NCI-H2227 treated with DMSO at 0.1 percent for 48 hours (cell line): ENCODE measurements at places on chromosomes 7 and 10.

DNA sequence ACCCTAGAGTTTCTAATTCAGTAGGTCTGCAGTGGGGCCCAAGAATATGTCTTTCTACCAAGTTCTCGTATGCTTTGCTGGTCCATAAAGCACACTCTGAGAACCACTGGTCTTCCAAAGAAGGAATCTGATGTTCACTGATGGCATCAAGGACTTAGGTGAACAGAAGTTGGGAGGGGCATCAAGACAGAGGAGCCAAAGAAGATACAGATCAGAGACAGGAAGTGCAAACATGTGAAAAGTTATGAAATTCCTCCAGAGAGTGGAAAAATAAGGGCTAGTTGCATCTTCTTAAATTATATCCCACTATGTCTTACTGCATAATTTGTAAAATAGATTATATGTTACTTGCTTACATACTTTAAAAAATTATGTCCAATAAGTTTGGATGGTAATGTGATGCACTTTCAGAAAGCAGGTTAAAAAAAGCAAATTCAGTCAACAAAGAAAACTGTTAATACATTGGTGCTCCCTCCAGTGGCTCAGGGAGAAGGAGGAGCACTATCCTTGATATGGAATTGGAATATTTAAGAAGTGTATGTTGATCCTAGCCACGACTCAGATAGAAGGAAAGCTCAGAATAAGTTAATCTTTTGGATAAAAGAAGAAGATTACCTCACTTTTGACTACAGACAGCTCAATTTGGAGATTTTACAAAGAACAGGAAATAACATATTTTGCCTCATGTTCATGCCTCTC is 35.8 kb downstream of the CREB3L2 start:
- no peak for DNase-seq

DNA sequence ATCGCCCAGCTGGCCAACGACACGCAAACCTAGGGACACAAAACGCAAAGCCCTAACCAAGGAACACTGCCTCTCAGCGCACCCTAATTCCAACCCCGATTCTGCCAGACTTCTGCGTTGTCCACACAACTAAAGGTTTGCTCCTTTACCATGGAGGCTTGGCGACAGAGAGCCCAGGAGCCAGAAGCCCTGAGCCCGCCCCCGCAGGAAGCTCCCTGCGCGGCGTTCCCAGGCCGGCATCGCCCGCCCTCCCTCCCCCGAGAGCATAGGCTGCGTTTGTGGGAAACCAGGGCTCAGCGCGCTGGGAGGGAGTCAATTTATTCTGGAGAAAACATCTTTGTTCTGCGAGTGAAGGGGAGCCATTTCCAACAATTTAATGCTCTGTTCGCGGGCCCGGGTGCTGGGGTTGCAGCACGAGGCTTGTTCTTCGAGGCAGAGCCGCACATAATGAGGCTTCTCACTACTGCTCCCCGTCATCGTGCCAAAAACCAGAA is 103.9 kb downstream of the GRID1 start:
- no peak for DNase-seq

- DNase-seq, result no peak
These were observed 69.1 kb downstream of the SHH start for GRCh38 chr7:155743177-155743576.

DNA sequence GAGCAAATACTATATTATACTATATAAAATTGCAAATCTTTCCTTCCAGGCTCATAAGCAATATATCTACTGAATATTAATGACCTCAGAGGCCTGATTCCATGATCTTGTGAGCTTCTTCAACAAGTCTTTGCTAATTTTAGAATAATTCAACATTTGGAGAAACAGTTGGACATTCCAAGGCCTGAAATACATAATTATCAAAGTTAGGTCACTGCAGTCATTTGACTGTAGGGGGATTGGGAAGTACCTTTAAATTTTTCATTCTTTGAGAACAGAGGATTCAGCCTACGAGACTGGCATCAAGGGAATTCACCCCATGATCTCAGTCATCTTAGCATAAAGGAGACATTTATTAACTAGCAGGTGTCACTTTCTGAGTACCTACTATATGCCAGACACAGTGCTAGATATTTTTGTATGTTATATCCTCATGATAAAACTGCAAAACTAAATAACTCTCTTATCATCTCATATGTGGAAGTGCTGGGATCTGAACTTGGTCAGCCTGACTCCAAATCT is 85.4 kb downstream of the DOCK4 start:
- no peak for DNase-seq

DNA sequence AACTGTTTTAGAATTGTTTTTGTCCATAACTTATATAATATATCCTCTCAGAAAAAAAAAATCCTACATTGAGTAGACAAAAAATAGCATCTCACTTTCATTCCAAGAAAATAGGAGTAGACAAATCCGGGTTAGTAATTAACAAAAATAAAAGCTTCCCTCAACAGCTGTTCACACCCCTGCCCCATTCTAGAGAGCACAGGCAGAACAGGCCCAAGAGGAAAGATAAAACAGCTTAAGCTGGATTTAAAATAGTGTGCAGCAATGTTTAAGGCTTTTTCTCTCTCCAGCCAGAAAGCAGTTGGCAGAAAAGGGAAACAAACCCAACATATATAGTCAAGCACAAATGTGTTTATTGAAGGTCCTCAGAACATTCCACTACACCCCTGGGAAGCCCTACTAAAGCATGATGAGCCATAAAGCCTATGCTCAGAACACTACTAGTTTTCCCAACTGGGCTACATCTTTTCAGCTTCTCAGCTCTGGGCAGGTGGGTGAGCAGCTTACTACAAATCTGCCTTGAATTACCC is 189.9 kb downstream of the MTERF1 start:
- DNase-seq, result no peak

GRCh38 chr7:152866791-152867501 is 107.4 kb downstream of the ACTR3B start:
- no peak for DNase-seq

DNA sequence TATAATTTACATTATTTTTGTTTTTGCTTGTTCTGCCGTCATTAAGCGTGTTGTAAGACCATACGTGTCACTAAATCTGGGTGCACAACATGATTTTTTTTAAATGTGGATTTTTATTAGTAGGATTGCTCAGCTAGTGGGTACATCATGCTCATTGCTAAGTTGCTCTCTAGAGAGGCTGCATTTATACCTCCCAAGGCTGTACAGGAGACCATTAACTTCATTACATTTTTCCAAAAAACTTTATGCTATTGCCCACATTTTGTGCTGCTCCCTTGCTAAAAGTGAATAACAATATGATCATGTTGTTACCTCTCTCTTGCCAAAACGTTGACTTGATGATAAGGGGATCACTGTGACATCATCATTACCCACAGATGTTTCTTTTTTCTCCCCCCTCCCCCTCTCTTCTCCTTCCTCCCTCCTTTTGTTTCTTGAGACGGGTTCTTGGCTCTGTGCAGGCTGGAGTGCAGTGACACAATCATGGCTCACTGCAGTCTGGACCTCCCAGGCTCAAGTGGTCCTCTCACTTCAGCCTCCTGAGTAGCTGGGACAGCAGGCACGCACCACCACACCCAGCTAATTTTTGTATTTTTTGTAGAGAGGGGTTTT is 65.1 kb downstream of the BMPR1A start:
- DNase-seq, result no peak

DNA sequence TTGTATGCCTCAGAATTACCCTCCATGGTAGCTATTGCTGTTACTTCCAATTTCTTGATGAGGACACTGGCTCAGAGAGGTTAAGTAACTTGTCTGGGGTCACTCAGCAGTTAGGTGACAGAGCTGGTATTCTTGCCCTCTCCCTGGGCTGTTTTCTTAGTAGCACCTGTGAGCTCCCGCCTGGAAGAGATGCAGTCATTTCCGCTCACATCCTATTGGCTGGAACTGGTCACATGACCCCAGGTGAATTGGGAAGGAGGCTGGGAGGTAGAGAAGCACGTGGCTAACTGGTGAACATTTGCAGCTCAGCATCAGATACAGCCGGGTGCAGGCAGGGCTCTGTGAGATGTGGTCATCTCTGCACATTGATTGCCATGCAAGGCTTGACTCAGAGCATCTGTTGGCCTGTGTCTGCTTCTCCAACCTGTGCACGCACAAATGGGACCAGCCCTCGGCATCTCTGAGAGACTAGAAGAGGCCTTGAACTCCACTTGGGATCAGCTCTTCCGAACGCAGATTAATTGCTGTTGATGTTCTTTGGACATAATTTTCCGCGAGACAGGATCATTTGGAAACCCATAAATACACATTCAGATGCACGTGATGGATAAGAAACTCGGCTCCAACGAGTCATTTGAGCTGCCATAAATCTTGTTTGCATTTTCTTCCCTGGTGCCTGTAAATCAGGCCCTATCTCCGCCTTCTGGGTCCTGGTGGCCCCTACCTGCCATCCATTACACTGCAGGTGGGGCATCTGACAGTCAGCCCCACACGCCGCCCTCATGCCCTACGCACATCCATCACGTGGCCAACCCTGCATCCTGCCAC is 42.8 kb downstream of the MYL10 start:
- DNase-seq, result peak; percentile 44

DNA sequence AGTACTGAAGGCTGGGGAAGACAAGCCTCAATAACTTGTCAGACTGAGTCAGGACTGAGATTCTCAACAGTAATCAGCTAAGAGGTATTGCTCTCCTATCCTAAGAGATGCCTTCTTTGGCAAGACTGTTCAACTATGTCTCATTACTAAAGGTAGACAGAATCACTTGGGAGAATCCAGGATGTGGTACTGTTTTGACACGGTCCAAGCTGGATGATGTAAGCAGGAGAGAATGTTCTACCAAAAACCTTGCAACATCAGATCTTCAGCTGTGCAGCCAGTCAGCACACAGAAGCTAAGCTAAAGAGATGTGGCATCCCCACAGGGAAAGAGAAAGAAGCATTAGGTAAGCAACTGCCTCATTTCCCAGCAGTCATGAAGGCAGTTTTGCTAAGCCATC is 391.4 kb downstream of the NRG3 start:
- no peak for DNase-seq

DNA sequence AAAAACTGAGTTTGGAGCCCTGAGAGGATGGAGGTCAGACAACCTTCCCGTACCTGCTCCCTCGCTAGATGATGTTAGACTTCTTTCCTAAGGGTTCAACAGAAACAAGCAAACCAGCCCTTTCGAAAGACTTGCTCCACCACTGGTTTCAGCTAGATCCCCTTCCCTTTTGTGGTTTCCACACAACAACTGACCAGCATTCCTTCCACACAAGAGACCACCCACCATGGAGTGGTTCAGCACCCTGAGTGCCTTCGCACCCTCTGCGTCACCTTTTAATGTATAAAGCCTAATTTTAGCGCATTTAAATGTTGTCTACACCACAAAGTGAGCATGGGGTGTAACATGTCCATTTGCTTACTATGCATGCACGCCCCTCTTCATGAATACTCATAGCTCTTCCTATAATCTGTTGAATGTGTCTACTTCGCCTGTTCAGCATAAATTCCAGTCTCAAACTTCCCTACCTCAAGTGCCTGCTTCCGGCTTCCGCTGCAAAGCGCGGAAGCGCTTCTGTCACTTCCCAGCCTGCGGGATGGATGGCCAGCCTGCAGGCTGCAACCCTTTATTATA is 69.0 kb downstream of the TACC2 start:
- DNase-seq, result no peak

- peak; percentile 3 for DNase-seq
These were observed 61.4 kb downstream of the BICC1 start for GRCh38 chr10:58574058-58574457.
